ENCODE measurements at places on chromosomes 2 and 18.

- no peak for DNase-seq
Measured at GRCh38 chr2:69578198-69578540, 65.4 kb downstream of the AAK1 start.

DNA sequence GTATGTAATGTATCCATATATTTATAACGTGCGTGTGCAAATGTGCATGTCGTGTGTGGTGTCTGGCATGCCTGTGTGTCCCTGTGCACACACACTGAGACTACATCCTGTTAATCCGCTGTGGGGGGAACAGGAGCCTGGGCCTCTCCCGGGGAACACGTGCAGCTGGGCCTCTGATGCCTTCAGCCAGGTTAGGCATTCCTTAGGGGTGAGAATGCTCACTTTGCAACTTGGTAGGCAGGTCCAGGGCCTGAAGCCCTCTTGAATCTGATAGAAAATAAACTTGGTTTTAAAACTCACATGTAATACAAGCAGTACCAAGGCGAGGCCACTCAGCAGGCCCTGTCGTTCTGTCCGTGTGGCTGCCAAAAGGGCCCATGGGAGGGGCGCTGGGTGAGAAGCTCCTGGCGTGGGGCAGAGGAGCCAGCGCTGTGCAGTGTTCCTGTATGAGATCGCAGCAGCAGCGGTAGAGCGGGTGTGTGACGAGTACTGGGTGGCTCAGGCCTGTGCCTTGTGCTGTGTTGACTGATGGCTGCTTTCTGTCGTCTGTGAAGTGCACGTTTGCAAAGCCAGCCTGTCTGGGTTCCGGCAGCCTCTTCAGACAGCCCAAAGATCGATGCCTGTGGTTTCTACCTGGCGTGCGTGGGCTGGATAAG lies 16.2 kb downstream of the SALL3 start:
- DNase-seq, result no peak

- no peak for DNase-seq
Measured at GRCh38 chr2:4219571-4219970, 516.2 kb downstream of the DCDC2C start.

- no peak for DNase-seq
Measured at GRCh38 chr18:61949946-61950345, 57.1 kb upstream of the RNF152 start.

GRCh38 chr2:20452551-20452950 lies 5.7 kb downstream of the RHOB start:
- no peak for DNase-seq

- DNase-seq, result no peak
Measured at GRCh38 chr18:45518311-45519155, 96.7 kb upstream of the SLC14A2 start.

GRCh38 chr18:13570856-13571495 lies 155.4 kb downstream of the FAM210A start:
- no peak for DNase-seq

- DNase-seq, result no peak
Measured at GRCh38 chr18:10308154-10308553, 146.3 kb upstream of the APCDD1 start.

GRCh38 chr2:36462311-36462935 lies 106.8 kb downstream of the CRIM1 start:
- DNase-seq, result no peak
